Bronchial smooth muscle cell (primary cell): ENCODE measurements at places on chromosomes 13 and 19. TPM values are rescaled to one million over a fixed set of nuclear protein-coding genes. Genes with fewer than 3 reads are reported as not detected.

OR7D2 gene
- not detected in 2 replicates for total RNA-seq

USF2 gene
- total RNA-seq, result 41.8 and 59.8 TPM in 2 replicates

ZNF835 gene
- total RNA-seq, result 0.09 TPM in 1 of 2 replicates, not detected in the other

PRDX2 gene
- total RNA-seq, result 130 and 210 TPM in 2 replicates

NBEA gene
- 3.6 and 4.3 TPM in 2 replicates for total RNA-seq

CYP2B6 gene
- total RNA-seq, result not detected in 2 replicates

TNPO2 gene
- total RNA-seq, result 33.9 and 41.4 TPM in 2 replicates

LGALS7 gene
- not detected in 2 replicates for total RNA-seq

UNC13A gene
- under 0.01 and 0.32 TPM in 2 replicates for total RNA-seq

CRLF1 gene
- total RNA-seq, result 92.0 and 110 TPM in 2 replicates

STAP2 gene
- 6.6 and 6.7 TPM in 2 replicates for total RNA-seq
